Prostate gland (tissue), 2 donors: ENCODE measurements at places on chromosomes 7 and 10. TPM values are rescaled to one million over a fixed set of nuclear protein-coding genes. Genes with fewer than 3 reads are reported as not detected.
A peak's percentile ranks its signal among the peaks of the same experiment; 100 is the strongest.

DNA sequence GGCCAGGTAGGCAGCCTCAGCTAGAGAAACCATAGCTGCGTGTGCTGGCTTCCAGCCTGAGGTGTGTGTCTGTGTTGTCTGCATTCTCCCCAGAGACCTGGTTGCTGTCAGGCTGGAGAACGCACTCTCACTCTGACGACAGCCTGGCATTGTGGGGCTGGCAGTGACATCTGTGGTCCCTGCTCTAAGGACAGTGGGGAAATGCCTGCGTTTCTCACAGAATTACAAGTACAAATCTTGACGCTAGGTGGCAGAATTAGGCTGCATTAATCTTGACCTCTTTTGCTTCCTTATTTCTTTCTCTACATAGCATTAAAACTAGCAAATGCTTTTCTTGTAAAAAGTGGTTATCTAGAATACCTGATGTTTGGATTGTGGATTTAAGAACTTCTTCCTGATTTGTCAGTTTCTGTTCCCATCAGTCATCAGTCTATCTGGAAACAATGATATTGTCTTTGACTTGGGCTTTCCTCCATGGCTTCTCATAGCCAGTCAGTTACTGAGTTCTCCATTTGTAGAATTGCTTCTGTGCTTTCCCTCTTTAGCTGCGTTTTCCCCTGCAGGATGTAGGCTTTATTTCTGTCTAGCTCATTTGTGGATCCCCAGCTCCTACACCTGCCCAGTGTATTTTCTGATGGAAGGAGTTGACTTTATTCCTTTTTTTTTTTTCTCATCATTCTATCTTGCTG lies 86.0 kb downstream of the FANK1 start:
- peak; percentile 43 for DNase-seq
- H3K4me1 ChIP-seq: no peaks in the 10 kb centered on the region
- H3K4me3 ChIP-seq: no peak overlapping the region
- no peaks in the 10 kb centered on the region for H3K27me3 ChIP-seq

- no peaks in the 10 kb centered on the region for H3K27me3 ChIP-seq
- no peak overlapping the region for H3K27ac ChIP-seq
Observed at GRCh38 chr10:132386419-132386831, 10.6 kb upstream of the PWWP2B start.

GRCh38 chr10:78808286-78808685 lies 260.5 kb upstream of the ZMIZ1 start:
- H3K27me3 ChIP-seq: no peaks in the 10 kb centered on the region
- H3K4me3 ChIP-seq: no peak overlapping the region
- peak overlapping the region; percentile 31 for H3K27ac ChIP-seq
- H3K36me3 ChIP-seq: no peaks in the 10 kb centered on the region

- DNase-seq: no peak
- no peaks in the 10 kb centered on the region for H3K4me1 ChIP-seq
- H3K36me3 ChIP-seq: no peaks in the 10 kb centered on the region
- H3K4me3 ChIP-seq: no peak overlapping the region
- peak overlapping the region; percentile 47 for H3K27ac ChIP-seq
Observed at GRCh38 chr10:95279042-95279820, 11.6 kb downstream of the PDLIM1 start.

- no peak for DNase-seq
- H3K4me1 ChIP-seq: no peaks in the 10 kb centered on the region
- no peak overlapping the region for H3K4me3 ChIP-seq
- H3K27ac ChIP-seq: no peak overlapping the region
- no peaks in the 10 kb centered on the region for H3K36me3 ChIP-seq
Observed at GRCh38 chr10:126663328-126663727, 7.2 kb downstream of the C10orf90 start.

- no peaks in the 10 kb centered on the region for H3K4me1 ChIP-seq
- H3K27me3 ChIP-seq: no peaks in the 10 kb centered on the region
- no peak overlapping the region for H3K27ac ChIP-seq
- no peak for DNase-seq
Observed at GRCh38 chr10:32189400-32190084, 133.3 kb upstream of the KIF5B start.

GRCh38 chr10:6986927-6987326 lies 406.9 kb upstream of the PRKCQ start:
- no peak overlapping the region for H3K27ac ChIP-seq
- no peaks in the 10 kb centered on the region for H3K36me3 ChIP-seq
- H3K4me1 ChIP-seq: no peaks in the 10 kb centered on the region
- no peak overlapping the region for H3K4me3 ChIP-seq
- no peaks in the 10 kb centered on the region for H3K27me3 ChIP-seq

DNA sequence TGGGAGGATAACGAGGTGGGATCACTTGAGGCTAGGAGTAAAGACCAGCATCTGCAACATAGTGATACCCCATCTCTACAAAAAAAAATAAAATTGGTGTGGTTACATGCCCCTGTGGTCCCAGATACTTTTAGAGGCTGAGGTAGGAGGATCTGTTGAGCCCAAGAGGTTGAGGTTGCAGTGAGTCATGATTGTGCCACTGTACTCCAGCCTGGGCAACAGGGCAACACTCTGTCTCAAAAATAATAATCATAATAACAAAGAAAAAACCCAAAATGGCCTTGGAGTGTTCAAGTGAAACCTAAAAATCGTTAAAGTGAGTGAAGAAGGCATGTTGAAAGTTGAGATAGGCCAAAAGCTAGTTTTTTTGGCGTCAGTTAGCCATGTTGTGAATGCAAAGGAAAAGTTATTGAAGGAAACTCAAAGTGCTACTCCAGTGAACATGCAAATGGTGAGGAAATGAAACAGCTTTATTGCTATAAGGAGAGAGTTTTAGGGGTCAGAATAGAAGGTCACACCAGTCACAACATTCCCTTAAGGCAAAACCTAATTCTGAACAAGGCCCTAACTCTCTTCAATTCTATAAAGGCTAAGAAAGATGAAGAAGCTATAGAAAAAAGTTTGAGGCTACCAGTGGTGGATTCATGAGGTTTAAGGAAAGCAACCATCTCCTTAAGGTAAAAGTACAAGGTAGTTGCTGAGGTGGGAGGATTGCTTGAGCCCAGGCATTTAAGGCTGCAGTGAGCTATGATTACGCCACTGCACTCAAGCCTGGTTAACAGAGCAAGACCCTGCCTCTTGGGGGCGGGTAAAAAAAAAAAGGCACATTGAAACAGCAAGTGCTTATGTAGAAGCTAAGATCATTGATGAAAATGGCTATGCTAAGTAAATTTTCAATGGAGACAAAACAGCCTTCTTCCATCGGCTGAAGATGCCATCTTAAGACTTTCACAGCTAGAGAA lies 45.4 kb upstream of the STOX1 start:
- H3K27ac ChIP-seq: no peak overlapping the region
- no peak overlapping the region for H3K4me3 ChIP-seq
- no peaks in the 10 kb centered on the region for H3K27me3 ChIP-seq
- H3K4me1 ChIP-seq: no peaks in the 10 kb centered on the region

- no peak for DNase-seq
- H3K27me3 ChIP-seq: peaks cover 40% of the 10 kb centered on the region
- H3K4me3 ChIP-seq: no peak overlapping the region
- no peaks in the 10 kb centered on the region for H3K36me3 ChIP-seq
- peaks cover 6% of the 10 kb centered on the region for H3K4me1 ChIP-seq
Observed at GRCh38 chr10:26219676-26220075, 3.1 kb downstream of the GAD2 start.

- DNase-seq: no peak
- H3K4me3 ChIP-seq: no peak overlapping the region
- H3K27me3 ChIP-seq: no peaks in the 10 kb centered on the region
- no peaks in the 10 kb centered on the region for H3K4me1 ChIP-seq
- no peaks in the 10 kb centered on the region for H3K36me3 ChIP-seq
Observed at GRCh38 chr7:115040495-115040894, 118.6 kb downstream of the MDFIC start.

- no peaks in the 10 kb centered on the region for H3K27me3 ChIP-seq
- no peak for DNase-seq
- H3K4me3 ChIP-seq: no peak overlapping the region
- H3K27ac ChIP-seq: no peak overlapping the region
Observed at GRCh38 chr7:22670422-22670815, 56.6 kb upstream of the IL6 start.

- H3K36me3 ChIP-seq: no peaks in the 10 kb centered on the region
- H3K27ac ChIP-seq: no peak overlapping the region
- no peak for DNase-seq
Observed at GRCh38 chr7:141184532-141185190, 110.8 kb downstream of the TMEM178B start.

DNA sequence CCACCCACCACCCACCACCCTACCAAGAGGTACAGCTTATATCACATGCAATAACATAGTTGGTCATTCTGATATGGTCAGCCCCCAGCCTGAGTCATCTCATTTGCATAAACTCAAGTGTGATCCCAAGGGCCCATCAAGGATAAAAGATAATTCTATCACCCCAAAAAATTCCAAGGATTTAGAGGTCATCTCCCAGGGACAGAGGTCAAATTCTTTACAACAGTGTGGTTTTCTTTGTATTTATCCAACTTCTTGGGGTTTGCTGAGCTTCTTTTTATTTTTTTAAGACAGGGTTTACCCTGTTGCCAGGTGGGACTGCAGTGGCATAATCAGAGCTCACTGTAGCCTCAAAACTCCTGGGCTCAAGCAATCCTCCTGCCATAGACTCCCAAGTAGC lies 9.4 kb upstream of the GTPBP10 start:
- no peak overlapping the region for H3K4me3 ChIP-seq
- H3K4me1 ChIP-seq: no peaks in the 10 kb centered on the region
- H3K27ac ChIP-seq: no peak overlapping the region
- no peaks in the 10 kb centered on the region for H3K36me3 ChIP-seq
- no peaks in the 10 kb centered on the region for H3K27me3 ChIP-seq

GRCh38 chr7:151682831-151683614 lies 163.3 kb upstream of the RHEB start:
- no peaks in the 10 kb centered on the region for H3K36me3 ChIP-seq
- H3K27me3 ChIP-seq: no peaks in the 10 kb centered on the region
- H3K4me3 ChIP-seq: no peak overlapping the region

DNA sequence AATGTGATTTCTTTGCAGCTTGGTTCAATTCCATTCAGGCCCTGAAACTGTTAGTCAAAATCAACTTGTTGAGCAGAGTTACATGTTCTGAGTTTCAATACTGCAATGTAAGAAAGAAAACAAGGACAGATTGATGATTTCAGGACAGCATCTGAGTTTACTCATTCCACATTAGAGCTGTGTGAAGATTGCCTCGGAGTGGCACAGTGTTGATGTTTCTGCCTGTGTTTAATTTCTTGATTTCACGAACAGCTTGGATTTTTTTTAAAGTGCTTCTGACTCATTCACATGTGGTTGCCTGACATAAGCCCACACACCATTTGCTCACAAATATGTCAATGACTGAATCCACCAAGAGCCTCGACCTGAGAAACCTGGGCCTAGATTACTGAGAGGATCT lies 101.2 kb upstream of the PARD3 start:
- no peak for DNase-seq
- no peak overlapping the region for H3K4me3 ChIP-seq
- no peaks in the 10 kb centered on the region for H3K27me3 ChIP-seq
- no peaks in the 10 kb centered on the region for H3K36me3 ChIP-seq
- H3K4me1 ChIP-seq: no peaks in the 10 kb centered on the region

GRCh38 chr7:23394488-23395171 lies 75.7 kb downstream of the IGF2BP3 start:
- no peaks in the 10 kb centered on the region for H3K36me3 ChIP-seq
- no peaks in the 10 kb centered on the region for H3K4me1 ChIP-seq
- H3K4me3 ChIP-seq: no peak overlapping the region
- H3K27me3 ChIP-seq: no peaks in the 10 kb centered on the region
- no peak overlapping the region for H3K27ac ChIP-seq
- no peak for DNase-seq

DNA sequence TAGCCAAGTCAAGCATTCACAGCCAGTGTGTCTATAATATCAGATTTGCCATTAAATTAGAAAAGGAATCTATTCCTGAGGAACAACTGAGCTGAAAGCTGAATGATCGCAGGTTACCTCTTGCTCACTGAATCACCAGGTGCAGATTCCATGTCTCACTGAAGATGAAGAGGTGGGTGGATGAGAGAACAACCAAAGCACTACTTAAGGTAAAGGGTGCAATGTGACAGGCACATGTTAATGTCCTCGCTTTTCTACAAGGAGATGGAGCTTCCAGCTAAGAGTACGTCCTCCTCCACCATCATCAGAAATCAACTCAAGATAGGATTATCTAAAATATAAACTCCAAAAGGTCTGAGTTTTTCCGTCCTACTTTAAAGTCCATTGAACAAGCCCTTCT lies 4.6 kb downstream of the SORCS1 start:
- no peaks in the 10 kb centered on the region for H3K4me1 ChIP-seq
- DNase-seq: no peak
- H3K27ac ChIP-seq: no peak overlapping the region
- no peak overlapping the region for H3K4me3 ChIP-seq

The WNT8B gene
- 1.8 TPM for total RNA-seq

The CPEB3 gene
- 16.9 TPM for total RNA-seq

The PITRM1 gene
- 103 TPM for total RNA-seq

The ZNF3 gene
- 20.5 TPM for total RNA-seq

The FANK1 gene
- total RNA-seq: 7.9 TPM

The INTS15 gene
- 38.7 TPM for total RNA-seq

The EPHB6 gene
- total RNA-seq: 98.1 TPM

The OPN4 gene
- total RNA-seq: not detected

The C10orf53 gene
- total RNA-seq: 1.5 TPM
